Cardiac septum (tissue), 1 donor: ENCODE measurements at places on chromosomes 3 and 15. TPM values are rescaled to one million over a fixed set of nuclear protein-coding genes. Genes with fewer than 3 reads are reported as not detected.

The TMCO5A gene
- not detected for total RNA-seq

The CFAP161 gene
- 1.7 TPM for total RNA-seq

The ECE2 gene
- 0.19 TPM for total RNA-seq

The ITPKA gene
- total RNA-seq: 1.0 TPM

The TRIM42 gene
- not detected for total RNA-seq

The ANXA2 gene
- total RNA-seq: 177 TPM

The EPHA3 gene
- 9.2 TPM for total RNA-seq

The MYRIP gene
- 0.70 TPM for total RNA-seq

The KLHL6 gene
- total RNA-seq: 2.2 TPM

The RCN2 gene
- total RNA-seq: 30.3 TPM
